ENCODE measurements at places on chromosomes 3 and 15.

- no peak for DNase-seq
Measured at GRCh38 chr3:123877965-123878364, 6.2 kb downstream of the MYLK start.

DNA sequence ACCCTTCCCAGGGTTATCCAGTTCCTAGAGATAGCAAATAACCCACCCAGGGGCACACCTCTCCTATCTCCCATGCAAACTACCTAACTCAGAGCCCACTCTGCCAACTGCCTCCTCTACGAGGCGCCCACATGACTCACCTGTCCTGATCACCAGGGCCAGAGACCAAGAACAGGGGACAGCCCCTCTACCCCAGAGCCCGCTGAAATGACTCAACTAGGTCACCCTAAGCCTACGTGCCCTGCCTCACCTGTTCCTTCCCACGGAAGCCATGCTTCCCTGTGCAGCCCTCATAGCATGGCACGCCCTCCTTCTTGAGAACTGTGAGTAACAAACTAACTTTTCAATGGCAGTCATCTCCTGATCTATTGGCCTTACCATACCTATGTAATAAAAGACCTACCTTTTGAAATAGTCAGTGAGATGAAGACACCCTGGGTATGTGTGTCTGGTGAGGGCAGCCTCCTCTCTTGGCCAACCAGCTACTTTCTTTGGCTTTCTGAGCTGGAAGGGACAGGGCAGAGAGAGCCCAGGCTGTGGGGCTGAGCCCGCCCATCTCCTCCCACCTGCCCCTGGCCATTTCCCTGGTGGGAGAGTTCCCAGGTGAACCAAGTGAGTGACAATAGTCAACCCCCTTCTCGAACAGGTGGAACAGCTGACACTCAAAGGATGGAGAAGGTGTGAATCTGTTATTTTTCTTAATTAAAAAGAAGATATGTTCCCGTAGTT, 25.5 kb upstream of the PRR23E start:
- no peak for DNase-seq

- DNase-seq, result no peak
Measured at GRCh38 chr15:57256939-57257338, 119.4 kb upstream of the CGNL1 start.

GRCh38 chr3:3589715-3590130, 209.5 kb upstream of the LRRN1 start:
- no peak for DNase-seq

DNA sequence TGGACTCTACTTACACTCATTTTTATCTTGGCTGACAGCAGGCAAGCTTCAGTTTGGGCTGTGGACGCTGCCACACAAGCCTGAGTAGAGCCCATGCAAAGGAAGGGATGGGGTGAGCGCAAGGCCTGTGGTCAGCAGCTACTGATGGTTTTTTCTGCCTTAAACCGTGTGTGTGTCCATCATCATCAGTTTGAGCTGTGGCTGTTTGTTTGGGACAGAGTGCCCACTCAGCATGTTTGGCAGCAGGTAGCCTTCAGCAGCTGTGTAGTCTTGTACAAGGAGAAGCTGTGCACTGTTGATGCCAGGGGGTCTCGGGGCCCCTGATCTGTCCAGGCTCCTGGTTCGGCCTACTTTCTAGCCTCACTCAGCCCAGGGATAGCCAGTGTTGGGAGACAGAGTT, 3.5 kb downstream of the RBM15B start:
- DNase-seq, result no peak

- no peak for DNase-seq
Measured at GRCh38 chr3:159616234-159616825, 372.3 kb upstream of the IL12A start.

GRCh38 chr3:70803891-70804290, 491.5 kb upstream of the MDFIC2 start:
- no peak for DNase-seq

DNA sequence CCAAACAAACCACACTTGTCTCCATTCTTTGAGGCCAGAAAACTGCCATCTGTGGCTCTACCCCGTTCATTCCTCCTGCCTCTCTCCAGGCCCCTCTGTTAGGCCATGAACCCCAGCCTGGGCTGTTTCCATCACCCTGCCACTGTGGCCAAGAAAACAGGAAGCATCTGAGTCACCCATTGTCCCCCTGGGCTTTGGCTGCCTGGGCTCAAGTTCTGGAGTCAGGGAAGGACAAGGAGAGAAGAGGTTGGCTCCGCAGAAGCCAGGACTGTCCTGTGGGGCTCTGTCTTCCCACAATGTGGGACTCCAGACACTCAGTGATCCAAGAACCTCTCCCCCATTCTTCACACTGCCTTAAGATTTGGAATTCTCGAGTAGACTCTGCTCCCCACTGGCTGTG, 14.8 kb upstream of the LCTL start:
- DNase-seq, result no peak

Measured in activated naive CD4-positive, alpha-beta T cell treated with Interleukin-2 at 50 U/mL for 16 hours (primary cell).